ENCODE measurements at places on chromosomes 4 and X. TPM values are rescaled to one million over a fixed set of nuclear protein-coding genes. Genes with fewer than 3 reads are reported as not detected.
A peak's percentile ranks its signal among the peaks of the same experiment; 100 is the strongest.

GRCh38 chrX:104419926-104420325 lies 146.1 kb upstream of the IL1RAPL2 start:
- DNase-seq = no peak

GRCh38 chrX:34655501-34656455 lies 1.3 kb downstream of the TMEM47 start:
- DNase-seq = peak; percentile 7

GRCh38 chr4:81446634-81447033 lies 25.1 kb downstream of the RASGEF1B start:
- DNase-seq = no peak

Gene BANK1
- total RNA-seq = 0.44 TPM
